Stimulated activated CD4-positive, alpha-beta T cell treated with anti-CD3 and anti-CD28 coated beads, Interleukin-15, amount 100 ng/mL, for 1 hour (primary cell): ENCODE measurements at places on chromosomes 2 and 18.

DNA sequence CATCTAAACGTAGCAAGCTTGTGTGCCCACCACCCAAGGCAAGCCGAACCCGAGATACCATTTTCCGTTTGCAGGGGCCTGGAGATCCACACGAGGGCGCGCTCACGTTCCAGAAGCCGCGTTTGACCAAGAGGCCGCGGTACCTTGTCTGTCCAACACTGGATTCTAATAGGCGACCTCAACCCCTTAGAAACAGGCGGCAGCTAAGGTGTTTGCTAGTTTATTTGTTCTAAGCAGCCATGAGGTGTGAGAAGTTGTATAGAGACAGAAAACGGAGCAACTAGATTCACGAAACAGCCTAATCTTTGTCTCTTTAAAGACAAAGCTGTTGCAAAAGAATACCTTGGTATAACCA is 4.2 kb downstream of the HOXD11 start:
- no peak for DNase-seq

GRCh38 chr2:23164173-23164572 is 220.8 kb upstream of the KLHL29 start:
- DNase-seq, result no peak

DNA sequence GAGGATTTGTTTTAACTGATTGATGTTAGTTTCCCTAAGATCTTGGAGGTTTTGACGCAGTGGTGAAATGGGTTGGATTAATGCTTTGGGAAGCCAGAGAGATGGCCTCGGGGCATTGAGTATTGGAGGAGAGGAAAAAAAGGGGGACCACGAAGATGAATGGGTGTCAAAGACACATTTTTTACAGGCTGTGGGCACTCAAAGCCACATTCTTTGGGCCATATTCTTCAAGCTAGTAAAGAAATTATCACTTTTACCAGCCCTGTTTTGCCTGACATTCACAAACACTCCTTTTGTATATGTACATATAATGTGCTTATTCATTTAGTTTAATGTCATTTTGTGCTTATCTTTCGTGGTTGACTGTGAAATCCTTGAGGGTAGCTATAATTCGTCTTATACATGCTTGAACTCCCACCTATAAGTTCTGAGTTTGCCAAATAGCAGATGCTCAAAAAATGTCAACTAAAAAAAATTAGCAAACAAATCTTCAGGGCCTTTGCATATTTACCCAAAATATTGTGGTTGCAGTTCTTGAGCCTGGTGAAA is 146.3 kb downstream of the ARL6IP6 start:
- no peak for DNase-seq

GRCh38 chr2:216649574-216649973 is 16.4 kb downstream of the IGFBP2 start:
- DNase-seq, result no peak

GRCh38 chr2:149824136-149824535 is 236.6 kb upstream of the MMADHC start:
- DNase-seq, result no peak

GRCh38 chr2:121450301-121450700 is 80.4 kb upstream of the RNU4ATAC start:
- no peak for DNase-seq

GRCh38 chr2:219484343-219485200 is 14.1 kb upstream of the GMPPA start:
- DNase-seq, result no peak

GRCh38 chr2:64626963-64627760 is 26.6 kb downstream of the SERTAD2 start:
- no peak for DNase-seq

DNA sequence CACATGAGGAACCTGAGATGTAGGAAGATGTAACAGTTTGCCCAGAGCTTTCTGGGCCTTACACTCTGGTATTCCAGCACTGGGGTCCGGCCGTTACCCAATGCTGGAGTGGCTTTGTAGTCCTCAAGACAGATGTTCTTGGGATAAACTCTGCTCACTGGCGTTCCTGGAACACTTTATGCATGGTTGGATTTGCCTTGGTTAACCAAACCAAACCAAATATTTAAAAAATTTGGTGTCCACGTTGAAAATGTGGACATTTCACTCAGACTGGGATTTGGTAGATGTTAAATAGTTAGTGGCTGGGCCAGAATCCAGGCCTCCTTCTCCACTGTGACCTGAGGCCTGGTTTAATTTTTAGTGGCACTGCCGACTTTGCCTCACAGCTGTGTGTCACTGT is 81.5 kb downstream of the ACOXL start:
- no peak for DNase-seq

- no peak for DNase-seq
Measured at GRCh38 chr18:56615738-56616520, 22.5 kb downstream of the TXNL1 start.

DNA sequence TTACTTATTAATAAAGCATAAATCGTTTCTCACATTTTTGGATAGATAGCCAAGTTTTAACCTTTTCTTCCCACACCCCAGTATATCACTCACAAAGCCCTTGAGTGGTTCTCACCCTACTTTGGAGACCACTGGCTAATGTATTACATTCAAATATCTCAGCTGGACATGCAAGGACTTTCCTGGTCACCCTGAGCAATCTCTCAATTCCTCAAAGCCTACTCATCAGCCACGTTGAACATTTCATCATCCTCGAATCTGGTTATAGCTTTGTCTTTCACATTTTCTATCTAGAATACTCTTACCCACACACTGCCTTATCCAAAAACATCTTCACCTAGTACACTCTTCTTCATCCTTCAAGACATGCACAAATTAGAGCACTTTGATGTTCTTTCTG is 71.1 kb upstream of the MAPRE2 start:
- no peak for DNase-seq

DNA sequence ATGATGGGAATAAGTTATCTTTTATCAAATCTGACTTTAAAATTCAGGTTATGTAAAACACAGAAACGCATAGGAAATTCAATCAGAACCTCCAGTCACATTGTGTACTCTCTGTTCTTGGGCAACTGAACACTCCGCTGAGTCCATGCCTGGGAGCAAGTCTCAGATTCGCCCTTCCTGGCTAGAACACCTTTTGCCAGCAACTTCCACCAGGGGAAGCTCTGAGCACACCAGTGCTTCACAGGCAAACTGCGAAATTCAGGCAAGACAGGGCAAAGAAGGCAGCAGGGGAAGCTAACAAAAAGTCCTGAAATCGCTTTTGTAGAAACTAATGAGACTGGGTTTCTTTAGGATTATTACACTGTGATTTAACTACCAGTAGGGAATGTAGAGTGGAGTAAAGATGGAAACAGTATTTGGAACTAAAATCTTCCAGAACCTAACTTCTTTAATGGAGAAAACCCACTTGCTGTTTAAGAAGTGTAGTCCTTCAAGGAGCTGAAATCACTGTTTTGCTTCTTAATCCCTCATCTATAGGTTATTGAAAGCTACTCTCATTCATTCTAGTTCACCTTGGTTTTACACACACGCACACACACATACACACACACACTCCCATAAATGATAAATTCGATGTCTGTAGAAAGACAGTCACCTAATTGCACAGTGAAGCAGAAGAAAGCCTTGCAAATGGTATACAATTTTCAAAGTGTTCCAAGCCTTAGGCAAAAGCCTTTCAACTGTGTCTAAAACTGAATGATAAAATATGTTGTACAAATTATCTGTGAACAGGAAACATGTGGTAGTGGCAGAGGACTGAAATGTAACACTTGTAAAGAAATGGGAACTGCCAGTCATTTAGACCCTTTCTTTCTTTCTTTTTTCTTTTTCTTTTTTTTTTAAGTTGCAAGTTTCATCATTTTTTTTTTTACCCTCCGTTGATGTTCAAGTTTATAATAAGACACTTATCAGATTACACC is 214.5 kb downstream of the TMEM182 start:
- DNase-seq, result no peak

DNA sequence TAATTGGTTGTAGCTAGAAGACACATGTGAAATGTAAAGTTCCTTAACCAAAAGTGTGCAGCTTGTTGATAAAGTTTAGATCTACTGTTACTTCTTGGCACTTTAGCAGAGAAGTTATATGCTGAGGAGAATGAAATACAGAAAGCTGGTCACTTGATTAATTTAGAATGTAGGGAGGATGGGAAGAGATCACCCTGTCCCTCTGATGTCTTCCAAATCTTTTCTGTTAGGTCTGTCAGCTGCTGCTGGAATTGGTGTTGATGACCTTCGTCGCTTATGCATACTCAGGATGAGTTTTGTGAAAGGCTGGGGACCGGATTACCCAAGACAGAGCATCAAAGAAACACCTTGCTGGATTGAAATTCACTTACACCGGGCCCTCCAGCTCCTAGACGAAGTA is 48.0 kb downstream of the SMAD4 start:
- DNase-seq, result no peak

DNA sequence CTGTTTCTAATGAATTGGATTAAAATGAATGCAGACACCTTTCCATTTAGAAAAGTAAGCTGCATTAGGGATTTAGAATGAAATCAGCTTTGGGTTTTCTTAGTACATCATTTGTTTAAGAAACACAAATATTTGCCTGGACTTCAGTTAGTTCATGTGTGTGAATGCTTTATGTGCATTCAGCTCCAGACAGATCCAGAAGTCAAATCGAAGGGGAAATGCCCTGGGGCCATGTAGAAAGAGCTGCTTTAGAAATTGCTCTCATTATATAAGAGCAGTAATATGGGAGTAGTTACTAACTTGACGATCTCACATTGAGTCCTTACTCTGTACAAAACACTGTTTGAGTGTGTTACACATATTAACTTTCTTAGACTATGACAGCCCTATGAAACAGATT is 88.0 kb upstream of the TTC39C start:
- DNase-seq, result no peak

DNA sequence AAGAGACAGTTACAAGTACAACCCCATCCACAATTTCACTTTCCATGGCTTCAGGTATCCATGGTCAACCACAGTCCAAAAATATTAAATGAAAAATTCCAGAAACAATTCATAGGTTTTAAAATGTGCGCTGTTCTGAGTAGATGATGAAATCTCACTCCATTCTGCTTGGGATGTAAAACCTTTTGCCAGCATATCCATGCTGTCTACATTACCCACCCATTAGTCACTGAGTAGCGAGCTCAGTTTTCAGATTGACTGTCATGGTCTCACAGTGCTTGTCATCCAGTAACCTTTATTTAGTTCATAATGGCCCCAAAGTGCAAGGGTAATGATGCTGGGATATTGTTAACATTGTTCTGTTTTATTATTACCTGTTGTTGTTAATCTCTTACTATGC is 40.5 kb downstream of the SMAD4 start:
- no peak for DNase-seq

DNA sequence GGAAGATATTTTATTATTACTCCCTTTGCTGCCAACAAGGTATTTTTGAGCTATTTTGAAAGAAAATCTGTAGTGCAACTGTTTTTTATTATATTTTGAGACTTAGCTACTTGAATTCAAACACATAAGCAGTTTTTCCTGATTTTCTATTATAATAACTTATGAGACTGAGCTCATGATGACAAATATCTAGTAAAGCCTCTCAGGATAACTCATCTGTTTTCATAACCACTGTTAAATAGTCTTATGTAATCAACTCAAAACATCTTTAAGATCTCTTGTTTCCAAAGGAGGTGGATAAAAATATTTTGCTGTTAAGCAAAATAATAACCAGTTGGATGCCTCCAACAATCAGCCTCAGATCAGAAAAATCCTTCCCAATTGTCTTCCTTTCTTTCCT is 21.9 kb upstream of the PPP1CB start:
- no peak for DNase-seq

- DNase-seq, result no peak
Measured at GRCh38 chr2:4827836-4828235, 864.3 kb upstream of the SOX11 start.

DNA sequence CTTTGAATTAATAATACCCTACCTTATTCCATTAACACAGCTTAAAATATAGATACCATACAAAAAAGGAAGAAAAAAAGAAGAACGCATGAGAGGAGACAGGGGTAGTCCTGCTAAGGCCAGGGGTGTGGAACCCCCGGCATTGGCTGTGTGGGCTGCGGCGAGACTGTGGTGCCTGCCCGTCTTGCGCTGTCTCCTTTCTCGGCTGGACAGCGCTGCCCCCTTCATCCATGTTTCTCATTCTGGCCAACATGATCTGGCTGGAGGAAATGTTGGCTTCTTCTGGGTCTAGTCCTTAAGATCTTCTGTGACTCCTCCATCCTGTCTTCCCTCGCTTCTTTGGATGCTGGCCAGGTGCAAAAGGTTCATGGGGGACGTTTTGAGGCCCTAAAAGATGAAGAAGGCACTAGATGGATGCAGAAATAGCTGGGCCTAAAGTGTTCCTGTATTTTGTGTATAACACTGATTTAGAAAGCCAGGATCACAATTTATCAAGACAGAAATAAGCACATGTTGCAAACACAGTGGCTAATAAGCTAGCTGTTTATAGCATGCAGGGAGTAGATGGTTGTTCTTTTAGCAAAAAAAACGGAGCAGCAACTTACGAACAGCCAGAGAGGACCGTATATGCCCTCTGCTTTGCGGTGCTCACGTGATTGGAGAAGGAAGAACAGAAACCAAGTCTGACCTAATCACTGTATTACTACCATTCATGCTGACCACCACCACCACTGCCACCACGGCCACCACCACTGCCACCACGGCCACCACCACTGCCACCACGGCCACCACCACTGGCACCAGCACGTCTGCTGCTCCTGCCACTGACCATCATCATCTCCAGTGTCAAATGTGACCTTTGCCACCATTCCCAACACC is 71.7 kb upstream of the ASB18 start:
- DNase-seq, result no peak

GRCh38 chr2:177568893-177569292 is 176.3 kb downstream of the AGPS start:
- no peak for DNase-seq

DNA sequence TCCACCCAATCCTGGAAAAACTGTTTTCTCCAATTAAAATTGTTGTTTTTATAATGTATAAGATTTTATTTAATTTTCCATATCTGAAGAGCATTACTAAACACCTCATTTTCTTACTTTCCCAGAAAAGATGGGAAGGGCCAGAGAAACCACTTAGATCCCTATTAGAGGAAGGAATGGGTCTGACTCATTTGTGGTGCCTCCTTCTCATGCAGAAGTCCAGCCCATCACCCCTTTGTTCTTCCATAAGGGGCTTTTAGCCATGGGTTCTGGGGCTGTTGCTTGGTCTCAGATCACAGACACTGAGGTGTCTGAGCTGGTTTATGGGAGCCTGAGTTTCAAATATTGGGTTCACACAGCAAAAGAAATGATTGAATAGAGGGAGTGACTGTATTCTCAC is 152.2 kb downstream of the ESCO1 start:
- no peak for DNase-seq

GRCh38 chr2:66478299-66478698 is 43.4 kb downstream of the MEIS1 start:
- DNase-seq, result no peak

- no peak for DNase-seq
Measured at GRCh38 chr2:241540401-241540770, 18.2 kb upstream of the BOK start.

DNA sequence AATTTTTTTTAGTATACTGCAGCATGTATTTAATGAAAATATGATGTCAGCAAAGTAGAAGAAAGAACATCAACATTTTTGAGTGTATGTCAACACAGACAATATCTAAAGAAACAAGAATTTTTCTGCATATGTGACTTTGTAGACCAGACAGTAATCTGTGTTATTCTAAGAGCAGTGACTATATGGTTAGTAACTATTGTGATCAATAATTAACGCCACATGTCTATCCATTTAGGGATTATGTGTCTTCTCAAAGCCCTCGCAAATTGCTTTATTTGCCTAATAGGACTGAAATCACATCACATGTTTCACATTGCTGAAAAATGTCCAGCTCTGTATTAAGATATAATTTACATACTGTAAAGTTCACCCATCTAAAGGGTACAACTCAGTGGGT is 107.8 kb downstream of the GFPT1 start:
- no peak for DNase-seq
